Left renal cortex interstitium (tissue), 4 donors: ENCODE measurements at places on chromosomes 3 and 15. TPM values are rescaled to one million over a fixed set of nuclear protein-coding genes. Genes with fewer than 3 reads are reported as not detected.

DNA sequence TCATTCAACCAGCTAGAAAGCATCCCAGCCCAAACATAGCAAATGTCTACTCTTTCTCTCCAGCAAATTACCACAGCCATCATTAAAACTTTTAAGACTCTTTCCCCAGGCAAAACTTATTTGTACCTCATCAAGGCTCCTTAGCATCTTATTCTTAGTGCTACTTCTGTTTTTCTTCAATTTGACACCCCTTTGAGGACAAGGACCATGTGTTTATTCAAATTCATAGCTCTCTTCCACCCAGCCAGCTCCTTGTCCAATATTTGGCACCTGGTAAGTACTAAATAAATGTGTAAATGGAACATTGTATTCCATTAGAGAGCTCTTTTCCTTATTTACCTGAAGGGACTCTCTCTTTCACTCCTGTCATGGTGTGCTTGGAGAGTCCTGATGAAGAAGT is 89.8 kb downstream of the IMPG2 start:
- DNase-seq, result no peak

DNA sequence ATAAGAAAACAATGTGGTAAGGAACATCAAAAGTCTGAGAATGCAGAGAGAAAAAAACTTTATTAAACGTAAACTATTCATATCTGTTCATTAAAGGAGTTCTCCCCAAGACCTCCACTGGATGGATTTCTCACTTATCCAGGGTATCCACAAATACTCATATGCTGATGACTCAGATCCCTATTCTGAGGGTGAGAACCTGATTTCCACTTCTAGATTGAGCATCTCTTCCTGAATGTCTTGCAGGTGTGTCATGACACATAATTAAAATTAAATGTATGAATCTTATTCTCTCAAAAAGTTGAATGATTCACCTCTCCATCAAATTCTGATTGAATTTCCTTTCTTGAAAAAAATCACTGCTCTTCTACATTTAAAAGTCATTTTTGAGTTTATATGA is 199.9 kb downstream of the MFSD1 start:
- no peak for DNase-seq

The C15orf62 gene
- polyA plus RNA-seq, result 4.4 TPM

- no peak for DNase-seq
Observed at GRCh38 chr3:192913540-192913939, 4.1 kb downstream of the MB21D2 start.

- no peak for DNase-seq
Observed at GRCh38 chr3:120344349-120344748, 4.8 kb downstream of the LRRC58 start.

The U2SURP gene
- polyA plus RNA-seq, result 188 TPM

DNA sequence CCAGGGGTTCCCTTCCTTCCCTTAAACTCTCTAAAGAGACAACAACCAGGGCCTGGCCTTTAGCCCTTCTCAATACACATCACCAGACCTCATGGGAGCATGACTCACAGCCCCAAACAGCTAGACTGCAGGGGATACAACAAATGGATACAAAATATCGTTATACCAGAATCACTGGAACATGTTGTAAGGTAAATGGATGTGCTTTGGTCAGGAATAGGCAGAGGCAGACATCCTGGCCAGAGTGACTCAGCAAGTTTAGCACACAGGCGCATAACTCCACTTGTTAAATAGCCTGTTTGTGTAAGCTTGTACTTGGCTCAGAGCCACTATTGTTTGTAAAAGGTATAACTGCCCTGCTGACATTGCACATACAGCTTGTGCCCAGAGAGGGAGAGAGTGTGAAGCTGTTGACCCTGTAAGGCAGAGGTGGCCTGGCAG is 18.3 kb downstream of the TMED3 start:
- no peak for DNase-seq

The LRTM1 gene
- not detected for polyA plus RNA-seq

GRCh38 chr3:72579191-72579580 is 269.1 kb downstream of the SHQ1 start:
- no peak for DNase-seq

The SPATA12 gene
- polyA plus RNA-seq, result 0.06 TPM

DNA sequence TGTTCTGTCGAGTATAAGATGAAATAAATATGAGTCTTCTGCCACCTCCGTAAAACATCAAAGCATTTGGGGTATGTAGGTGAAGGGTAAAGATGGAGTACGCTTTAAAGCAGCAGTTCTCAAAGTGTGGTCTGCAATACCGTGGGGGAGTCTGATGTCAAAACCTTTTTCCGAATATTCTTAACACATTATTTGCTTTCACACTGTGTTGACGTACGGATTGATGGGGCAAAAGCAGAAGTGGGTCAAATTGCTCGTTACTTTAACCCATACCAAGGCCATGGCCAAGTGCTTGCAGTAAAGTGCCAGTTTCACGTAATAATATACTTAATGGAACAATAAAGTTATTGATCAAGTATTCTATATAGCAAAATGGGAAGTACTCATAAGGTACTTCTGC is 36.3 kb downstream of the PAK2 start:
- DNase-seq, result no peak

DNA sequence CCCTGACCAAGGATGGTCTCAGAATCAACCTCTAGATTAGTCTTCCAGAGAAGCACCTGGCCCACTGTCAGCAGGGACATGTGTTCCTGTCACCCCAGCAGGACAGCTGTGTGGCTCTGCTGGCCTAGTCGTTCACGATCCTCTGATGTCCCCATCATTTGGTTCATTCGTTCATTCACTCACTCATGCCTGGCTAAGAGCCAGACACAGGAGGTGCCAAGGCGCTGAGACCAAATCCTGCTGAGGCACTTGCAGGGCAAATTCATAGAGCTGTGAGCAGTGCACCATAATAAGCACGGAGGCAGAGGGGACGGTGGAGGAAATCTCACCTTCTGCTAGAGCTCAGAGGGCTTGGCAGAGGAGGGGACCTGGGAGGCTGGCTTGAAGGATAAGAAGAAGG is 49.9 kb upstream of the FGD5 start:
- DNase-seq, result no peak

GRCh38 chr3:184658223-184658928 is 53.5 kb downstream of the MAGEF1 start:
- no peak for DNase-seq

The RETNLB gene
- not detected for polyA plus RNA-seq

- no peak for DNase-seq
Observed at GRCh38 chr3:18901571-18901970, 246.7 kb upstream of the KCNH8 start.

GRCh38 chr3:178059119-178059518 is 477.1 kb upstream of the KCNMB2 start:
- DNase-seq, result no peak

The CEMIP gene
- 5.2 TPM for polyA plus RNA-seq

DNA sequence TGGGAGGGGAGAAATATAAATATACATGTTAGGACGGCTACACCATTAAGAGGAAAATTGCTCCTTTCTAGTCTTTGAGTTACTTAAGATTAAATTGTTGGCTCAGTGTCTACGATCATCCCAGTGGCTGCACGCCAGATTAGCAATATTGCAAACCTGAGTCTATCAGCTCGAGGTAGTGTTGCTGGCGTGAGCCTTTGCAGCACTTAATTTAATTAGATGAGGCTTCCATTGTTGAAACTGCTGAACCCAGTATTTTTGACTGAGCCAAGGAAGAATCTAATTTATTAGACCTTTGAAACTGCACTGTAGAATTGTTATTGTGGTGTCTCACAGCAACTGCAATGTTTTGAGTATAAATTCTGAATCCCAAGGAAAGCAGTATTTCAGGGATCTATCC is 782.4 kb upstream of the ROBO1 start:
- DNase-seq, result no peak
